NCI-H1436 treated with DMSO at 0.1 percent for 48 hours (cell line): ENCODE measurements at places on chromosomes 11 and 22.

DNA sequence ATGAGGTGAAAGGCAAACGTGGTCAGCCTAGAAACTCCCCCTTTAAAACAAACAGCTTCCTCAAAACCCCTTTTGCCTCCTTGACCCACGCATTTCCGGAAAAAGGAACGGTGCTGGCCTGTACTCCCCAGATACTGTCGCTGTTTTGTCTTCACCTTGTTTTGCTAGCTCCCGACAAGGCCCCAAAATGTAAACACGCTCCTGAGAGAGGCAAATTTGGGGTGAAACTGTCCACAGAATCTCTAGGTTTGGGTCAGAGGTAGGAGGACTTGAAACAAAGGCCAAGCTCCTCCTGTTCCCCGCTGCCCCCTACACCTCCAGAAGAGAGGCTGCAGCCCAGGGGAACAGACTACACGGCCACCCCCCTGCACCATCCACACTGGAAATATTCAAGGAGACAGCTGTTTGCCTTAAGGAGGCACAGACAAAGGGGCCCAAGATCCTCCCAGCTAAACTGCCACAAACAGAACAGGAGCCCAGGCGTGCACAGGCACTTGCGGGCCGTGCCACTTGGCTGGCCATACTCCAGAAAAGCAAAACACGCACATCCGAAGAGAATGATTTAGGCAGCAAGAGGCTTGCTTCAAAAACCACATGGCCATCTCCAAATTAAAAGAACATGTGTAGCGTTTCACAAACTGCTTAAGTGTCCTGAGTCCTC lies 160.5 kb upstream of the GRK3 start:
- no peak for DNase-seq

GRCh38 chr11:74417860-74418508 lies 19.8 kb upstream of the PGM2L1 start:
- no peak for DNase-seq

GRCh38 chr11:69105461-69106030 lies 50.2 kb upstream of the SMIM38 start:
- no peak for DNase-seq

DNA sequence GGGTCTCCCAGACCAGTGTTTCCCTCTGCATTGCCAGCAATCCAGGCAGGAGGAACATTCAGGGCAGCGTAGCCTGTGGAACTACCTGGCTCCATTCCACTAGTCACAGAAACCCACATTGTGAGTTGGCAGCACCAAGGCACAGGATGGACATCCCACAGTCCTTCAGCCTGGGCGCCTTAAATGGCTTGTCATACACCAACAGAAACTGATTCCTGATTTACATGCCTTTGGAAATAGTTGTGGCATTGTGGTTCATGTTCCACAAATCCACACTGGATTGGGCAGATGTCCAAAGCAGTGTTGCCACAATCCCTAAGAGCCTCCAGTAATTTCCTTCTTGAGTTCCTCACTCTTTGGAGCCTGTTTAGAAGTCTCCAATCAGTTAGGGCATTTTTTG lies 225.6 kb downstream of the BLID start:
- DNase-seq, result no peak
